ENCODE measurements at places on chromosomes 2 and 18. TPM values are rescaled to one million over a fixed set of nuclear protein-coding genes. Genes with fewer than 3 reads are reported as not detected.

GRCh38 chr2:186721956-186722355 lies 28.1 kb downstream of the FAM171B start:
- H3K4me1 ChIP-seq, result no peaks in the 10 kb centered on the region
- no peak overlapping the region for H3K4me3 ChIP-seq
- H3K27ac ChIP-seq, result no peak overlapping the region
- no peaks in the 10 kb centered on the region for H3K36me3 ChIP-seq
- H3K27me3 ChIP-seq, result peaks cover 8% of the 10 kb centered on the region

GRCh38 chr18:22559414-22560274 lies 141.9 kb upstream of the CTAGE1 start:
- peaks cover 6% of the 10 kb centered on the region for H3K4me1 ChIP-seq
- DNase-seq, result no peak
- peaks cover 55% of the 10 kb centered on the region for H3K27me3 ChIP-seq

DNA sequence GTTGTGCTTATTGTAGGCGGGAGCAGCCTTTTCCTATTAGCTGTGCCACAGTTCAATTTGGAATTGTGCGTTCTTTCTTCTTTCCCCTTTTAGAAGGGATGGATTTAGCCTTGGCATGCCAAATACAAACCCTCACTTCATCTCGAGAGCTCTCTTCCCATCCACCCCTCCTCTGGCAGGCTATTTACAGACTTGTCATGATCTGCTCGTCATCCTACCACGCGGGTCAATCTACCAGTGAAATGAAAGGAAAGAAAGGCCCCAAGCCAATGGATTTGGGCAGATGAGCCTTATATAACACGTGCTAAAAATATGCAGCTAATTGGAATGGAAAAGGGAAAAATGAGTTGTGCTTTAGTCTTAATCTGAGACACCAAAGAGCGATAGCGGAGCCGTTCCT lies 277.5 kb downstream of the PRKCE start:
- H3K4me1 ChIP-seq, result peaks cover 8% of the 10 kb centered on the region
- peaks cover 2% of the 10 kb centered on the region for H3K36me3 ChIP-seq
- H3K27ac ChIP-seq, result no peak overlapping the region
- H3K4me3 ChIP-seq, result no peak overlapping the region
- no peaks in the 10 kb centered on the region for H3K27me3 ChIP-seq

DNA sequence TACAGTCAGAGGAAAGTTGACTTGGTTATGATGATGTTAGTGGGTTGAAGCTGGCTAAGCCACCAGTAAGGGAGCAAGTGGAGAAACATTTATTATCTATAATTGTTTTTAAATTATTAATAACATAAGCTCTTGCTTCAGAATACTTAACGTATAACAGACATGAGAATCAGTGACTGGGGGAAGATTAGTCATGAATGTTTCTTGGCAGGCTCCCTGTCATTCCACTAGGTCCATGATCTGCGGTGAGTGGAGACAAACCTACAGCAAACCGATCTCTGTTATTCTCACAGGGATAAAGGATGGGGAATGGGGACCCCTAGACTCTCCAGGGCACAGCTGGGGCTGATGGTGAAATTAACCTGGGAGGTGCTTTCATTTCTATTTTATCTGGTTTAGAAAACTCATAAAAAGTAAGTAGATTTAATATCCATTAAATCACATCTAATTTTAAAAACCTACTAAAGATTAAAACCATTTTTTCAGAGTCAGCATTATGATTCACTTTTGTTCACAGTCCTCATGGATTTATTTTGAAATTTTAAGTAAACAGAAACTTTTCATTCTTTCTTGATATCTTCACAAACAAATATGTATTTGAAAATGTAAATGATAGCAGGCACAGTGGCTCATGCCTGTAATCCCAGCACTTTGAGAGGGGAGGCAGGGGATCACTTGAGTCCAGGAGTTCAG lies 420.3 kb downstream of the PTPRM start:
- H3K36me3 ChIP-seq, result no peaks in the 10 kb centered on the region
- H3K4me3 ChIP-seq, result no peak overlapping the region
- no peak overlapping the region for H3K27ac ChIP-seq
- DNase-seq, result no peak
- no peaks in the 10 kb centered on the region for H3K27me3 ChIP-seq

GRCh38 chr18:4068552-4069158 lies 386.5 kb downstream of the DLGAP1 start:
- peak; percentile 46 for DNase-seq
- no peaks in the 10 kb centered on the region for H3K4me1 ChIP-seq
- H3K27me3 ChIP-seq, result peaks cover 3% of the 10 kb centered on the region
- H3K36me3 ChIP-seq, result no peaks in the 10 kb centered on the region
- no peak overlapping the region for H3K4me3 ChIP-seq

DNA sequence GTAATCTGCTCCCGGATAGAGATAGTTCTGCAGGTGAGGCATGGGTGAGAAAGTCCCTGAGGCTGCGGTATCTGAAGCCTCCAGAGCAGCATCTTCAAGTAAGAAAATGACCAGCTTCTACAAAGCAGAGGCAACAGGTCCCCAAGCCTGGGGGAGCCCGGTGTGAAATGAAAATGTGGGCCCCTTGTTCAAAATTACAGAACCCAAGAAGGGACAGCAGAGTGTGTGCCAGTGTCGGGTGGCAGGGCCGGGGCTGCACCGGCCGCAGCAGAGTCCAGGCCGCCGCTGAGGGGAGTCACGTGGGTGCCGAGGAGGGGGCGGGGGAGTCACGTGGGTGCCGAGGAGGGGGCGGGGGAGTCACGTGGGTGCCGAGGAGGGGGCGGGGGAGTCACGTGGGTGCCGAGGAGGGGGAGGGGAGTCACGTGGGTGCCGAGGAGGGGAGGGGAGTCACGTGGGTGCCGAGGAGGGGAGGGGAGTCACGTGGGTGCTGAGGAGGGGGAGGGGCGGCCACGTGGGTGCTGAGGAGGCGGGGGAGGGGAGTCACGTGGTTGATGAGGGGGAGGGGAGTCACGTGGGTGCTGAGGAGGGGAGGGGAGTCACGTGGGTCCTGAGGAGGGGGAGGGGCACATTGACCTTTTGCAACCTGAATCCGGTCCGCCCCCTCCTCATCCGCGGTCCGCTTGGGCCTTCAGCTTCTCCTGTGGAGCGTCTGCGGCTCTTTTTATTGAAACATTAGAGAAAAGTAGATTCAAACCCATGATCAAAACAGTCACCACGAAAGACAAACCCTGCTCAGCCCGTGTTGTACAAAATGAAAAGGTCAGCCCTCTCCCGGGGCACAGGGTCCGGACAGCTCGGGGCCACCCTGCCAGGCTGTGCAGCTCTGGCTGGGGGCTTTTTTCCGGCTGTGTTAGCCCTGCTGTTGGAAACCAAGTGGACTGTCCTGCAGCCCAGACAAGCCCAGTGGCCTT lies 10.4 kb downstream of the COLEC11 start:
- H3K4me1 ChIP-seq, result peaks cover 22% of the 10 kb centered on the region
- DNase-seq, result peak; percentile 76
- no peaks in the 10 kb centered on the region for H3K27me3 ChIP-seq

GRCh38 chr2:239912171-239912937 lies 112.8 kb downstream of the NDUFA10 start:
- DNase-seq, result no peak
- peaks cover 2% of the 10 kb centered on the region for H3K36me3 ChIP-seq
- H3K4me1 ChIP-seq, result peaks cover 24% of the 10 kb centered on the region
- H3K27me3 ChIP-seq, result no peaks in the 10 kb centered on the region
- peak overlapping the region; percentile 91 for H3K27ac ChIP-seq

- H3K27me3 ChIP-seq, result no peaks in the 10 kb centered on the region
- H3K4me1 ChIP-seq, result no peaks in the 10 kb centered on the region
- no peak overlapping the region for H3K4me3 ChIP-seq
- H3K36me3 ChIP-seq, result no peaks in the 10 kb centered on the region
- H3K27ac ChIP-seq, result no peak overlapping the region
These were observed 304.7 kb upstream of the TMEFF2 start for GRCh38 chr2:192499476-192499875.

- peaks cover 15% of the 10 kb centered on the region for H3K36me3 ChIP-seq
- H3K27me3 ChIP-seq, result no peaks in the 10 kb centered on the region
- H3K4me3 ChIP-seq, result no peak overlapping the region
- DNase-seq, result peak; percentile 88
- H3K27ac ChIP-seq, result peak overlapping the region; percentile 81
These were observed 4.4 kb downstream of the ANKRD23 start for GRCh38 chr2:96839293-96839874.

GRCh38 chr2:227460070-227460485 lies 11.9 kb upstream of the AGFG1 start:
- no peaks in the 10 kb centered on the region for H3K36me3 ChIP-seq
- no peaks in the 10 kb centered on the region for H3K27me3 ChIP-seq
- DNase-seq, result peak; percentile 78

DNA sequence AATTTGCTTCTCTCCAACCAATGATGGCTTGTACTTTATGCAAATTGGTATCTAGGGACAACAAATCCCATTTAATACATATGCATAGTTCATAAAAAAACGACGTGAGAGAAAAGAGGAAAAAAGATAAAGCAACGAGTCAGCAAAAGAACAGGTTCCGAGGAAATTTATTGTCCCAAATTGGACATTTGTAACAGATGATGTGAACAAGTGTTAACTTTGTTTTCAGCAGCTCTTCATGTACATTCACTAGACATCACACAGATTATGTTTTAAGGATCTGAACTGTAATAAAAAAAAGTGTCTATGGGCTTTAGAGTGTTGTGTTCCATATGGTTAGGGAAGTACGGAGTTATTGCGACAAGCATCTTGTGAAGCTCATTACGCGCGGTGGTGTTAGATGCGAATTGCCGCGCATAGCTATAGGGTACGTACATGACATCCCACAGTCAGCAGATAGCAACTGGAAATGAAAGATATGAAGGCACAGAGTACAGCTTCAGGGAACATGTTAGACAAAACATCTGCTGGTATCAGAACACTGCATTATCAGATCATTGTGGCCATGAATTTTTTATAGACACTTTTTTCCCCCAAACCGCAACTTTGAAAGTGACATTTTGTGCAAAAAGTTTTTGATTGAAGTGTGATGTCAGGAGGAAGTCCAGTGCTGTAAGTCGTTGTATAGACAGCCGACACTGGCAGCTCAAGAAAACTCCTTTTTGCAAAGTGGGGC lies 1073.1 kb upstream of the FANCL start:
- H3K27ac ChIP-seq, result no peak overlapping the region
- no peak for DNase-seq
- H3K36me3 ChIP-seq, result no peaks in the 10 kb centered on the region

DNA sequence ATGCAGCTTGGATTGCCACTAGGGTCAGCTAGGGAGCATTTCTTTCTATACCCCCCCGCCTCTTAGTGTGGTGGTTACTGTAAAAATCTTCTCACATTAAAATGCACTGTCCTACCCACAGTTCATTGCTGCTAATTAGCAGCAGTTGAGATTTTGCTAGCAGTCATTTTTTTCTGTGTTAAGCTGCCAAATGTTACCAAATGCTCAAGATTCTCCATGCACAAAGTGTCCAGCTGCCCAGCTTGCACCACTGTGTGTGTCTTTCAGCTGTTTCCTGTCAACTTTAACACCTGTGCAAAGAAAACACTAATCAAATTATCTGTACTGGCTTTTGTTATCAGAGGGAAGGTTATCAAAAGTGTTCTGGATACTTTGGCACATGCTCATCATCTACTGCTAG lies 679.3 kb downstream of the NR4A2 start:
- no peaks in the 10 kb centered on the region for H3K4me1 ChIP-seq
- H3K27ac ChIP-seq, result no peak overlapping the region
- H3K27me3 ChIP-seq, result no peaks in the 10 kb centered on the region
- no peak for DNase-seq
- no peaks in the 10 kb centered on the region for H3K36me3 ChIP-seq

GRCh38 chr2:240623531-240624010 lies 1.7 kb upstream of the GPR35 start:
- H3K27me3 ChIP-seq, result no peaks in the 10 kb centered on the region
- peaks cover 73% of the 10 kb centered on the region for H3K4me1 ChIP-seq
- no peak overlapping the region for H3K4me3 ChIP-seq

- no peak overlapping the region for H3K27ac ChIP-seq
- H3K4me1 ChIP-seq, result peaks cover 33% of the 10 kb centered on the region
- peaks cover 34% of the 10 kb centered on the region for H3K27me3 ChIP-seq
- H3K36me3 ChIP-seq, result peaks cover 67% of the 10 kb centered on the region
- H3K4me3 ChIP-seq, result no peak overlapping the region
- no peak for DNase-seq
These were observed 66.6 kb downstream of the DIS3L2 start for GRCh38 chr2:232028071-232028470.

DNA sequence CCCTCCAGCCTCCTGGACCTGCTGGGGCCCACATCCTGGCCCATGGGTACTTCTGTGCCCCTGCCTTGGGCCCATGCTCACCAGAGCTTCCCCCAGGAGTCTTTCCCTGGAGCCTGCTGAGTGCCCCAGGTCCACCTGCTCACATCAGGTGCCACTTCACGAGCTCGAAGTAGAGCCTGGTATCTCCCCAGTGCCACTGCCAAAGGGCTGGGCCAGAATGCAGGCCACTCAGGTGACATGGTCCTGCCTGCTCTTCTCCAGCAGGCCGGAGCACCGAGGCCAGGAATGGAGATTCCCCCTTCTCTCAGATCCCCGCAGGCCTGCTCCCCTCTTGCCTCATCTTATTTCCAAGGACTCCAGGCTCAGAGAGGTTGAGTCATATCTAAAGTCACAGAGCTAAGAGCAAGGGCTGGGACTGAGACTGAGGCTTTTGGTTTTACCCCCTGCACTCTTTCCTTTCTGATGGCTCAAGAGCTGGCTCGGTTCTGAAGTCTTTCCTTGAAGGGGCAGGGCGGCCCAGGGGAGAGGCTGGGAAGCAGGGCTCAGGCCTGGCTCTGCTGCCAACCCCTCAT lies 79.2 kb downstream of the HS1BP3 start:
- peaks cover 9% of the 10 kb centered on the region for H3K36me3 ChIP-seq
- H3K4me3 ChIP-seq, result no peak overlapping the region
- no peak for DNase-seq
- peaks cover 3% of the 10 kb centered on the region for H3K27me3 ChIP-seq

Gene LRP1B
- not detected for total RNA-seq

Gene ASB18
- total RNA-seq, result not detected

Gene IL1RL1
- 0.09 TPM for total RNA-seq

Gene CD302
- total RNA-seq, result 0.16 TPM
